ENCODE measurements at places on chromosomes 2 and 18.

GRCh38 chr18:12645254-12645653 lies 12.7 kb downstream of the SPIRE1 start:
- no peak for DNase-seq

DNA sequence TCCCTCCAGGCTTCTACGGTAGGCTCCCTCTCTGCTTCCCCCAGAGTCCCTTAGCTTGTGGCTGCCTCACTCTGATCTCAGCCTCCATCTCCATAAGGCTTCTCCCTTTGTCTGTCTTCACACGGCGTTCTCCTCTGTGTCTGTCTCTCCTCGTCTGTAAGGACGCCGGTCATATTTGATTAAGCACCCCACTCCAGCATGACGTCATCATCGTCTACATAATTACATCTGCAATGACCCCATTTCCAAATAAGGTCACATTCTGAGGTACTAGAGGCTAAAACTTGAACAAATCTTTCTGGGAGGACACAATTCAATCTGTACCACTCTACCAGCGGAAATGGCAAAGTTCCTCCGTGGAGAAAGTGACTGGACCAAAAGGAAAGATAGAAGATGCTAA lies 8.3 kb upstream of the COL6A3 start:
- no peak for DNase-seq

- no peak for DNase-seq
These were observed 792.2 kb downstream of the SLC4A3 start for GRCh38 chr2:220419647-220420046.

GRCh38 chr2:113126845-113127645 lies at the start of gene IL1RN:
Gene IL1RN (plus strand): TSS chr2:113127598. CDS start chr2:113127625, 27 bp downstream.
- no peak for DNase-seq

DNA sequence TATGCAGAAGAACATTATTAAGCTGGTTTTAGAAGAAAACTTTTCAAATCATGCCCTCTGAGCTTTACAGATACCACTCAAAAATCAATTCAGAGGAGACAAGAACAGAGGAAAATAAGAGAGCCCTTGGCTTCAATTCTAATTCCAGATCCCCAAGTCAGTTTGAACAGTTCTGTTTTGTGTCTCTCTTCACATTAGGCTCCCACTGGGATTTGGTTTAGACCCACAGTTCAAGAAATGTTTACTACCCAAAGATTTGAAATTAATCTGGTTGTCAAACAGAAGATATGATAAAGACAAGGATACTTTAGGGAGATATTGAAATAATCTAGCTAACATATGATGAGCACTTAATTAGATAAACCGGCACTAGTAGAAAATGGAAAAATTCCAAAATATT lies 329.5 kb downstream of the RAD51AP2 start:
- DNase-seq, result no peak

DNA sequence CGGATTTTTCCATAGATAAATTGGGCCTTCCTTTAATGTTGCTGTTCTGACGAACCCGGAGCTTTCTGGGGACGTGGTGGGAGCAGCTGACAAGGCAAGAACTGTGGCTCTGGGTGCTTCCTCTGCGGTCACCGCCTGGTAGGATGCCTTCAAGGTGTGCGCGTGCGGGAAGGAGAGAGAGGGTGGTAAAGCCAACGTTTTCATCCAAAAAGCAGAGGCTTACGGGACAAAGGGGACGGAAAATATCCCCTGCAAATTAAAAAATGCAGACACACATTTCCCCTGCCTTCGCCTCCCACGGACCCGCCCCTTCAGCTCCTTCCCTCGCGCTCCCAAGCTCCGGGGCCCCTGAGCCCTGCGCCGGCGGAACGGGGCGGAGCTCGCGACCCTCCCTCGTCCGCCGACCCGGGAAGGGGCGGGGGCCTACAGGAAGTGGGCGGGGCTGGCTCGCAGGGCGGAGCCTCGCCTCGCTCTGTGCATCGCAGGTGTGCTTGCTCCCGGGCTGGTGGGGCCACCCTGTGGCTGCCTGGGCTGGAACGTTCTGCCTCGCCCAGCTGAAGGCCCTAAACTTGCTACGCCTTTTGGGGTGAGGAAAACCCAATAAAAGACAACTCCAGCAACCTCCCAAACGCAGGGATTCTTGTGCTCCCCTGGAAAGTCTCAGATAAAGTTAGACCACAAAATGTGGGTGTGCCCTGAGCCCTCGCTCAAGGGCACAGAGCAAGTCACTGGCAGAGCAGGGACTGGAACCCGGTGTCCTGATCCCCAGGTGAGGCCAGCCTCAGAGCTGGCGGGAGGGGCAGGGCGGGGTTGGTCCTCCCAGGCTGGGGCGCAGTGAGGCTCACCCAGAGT lies 25.4 kb upstream of the SLC66A3 start:
- no peak for DNase-seq

- no peak for DNase-seq
These were observed 16.7 kb downstream of the COLEC11 start for GRCh38 chr2:3611589-3611988.

GRCh38 chr18:76592981-76593381 lies 97.9 kb upstream of the ZNF516 start:
- DNase-seq, result no peak

DNA sequence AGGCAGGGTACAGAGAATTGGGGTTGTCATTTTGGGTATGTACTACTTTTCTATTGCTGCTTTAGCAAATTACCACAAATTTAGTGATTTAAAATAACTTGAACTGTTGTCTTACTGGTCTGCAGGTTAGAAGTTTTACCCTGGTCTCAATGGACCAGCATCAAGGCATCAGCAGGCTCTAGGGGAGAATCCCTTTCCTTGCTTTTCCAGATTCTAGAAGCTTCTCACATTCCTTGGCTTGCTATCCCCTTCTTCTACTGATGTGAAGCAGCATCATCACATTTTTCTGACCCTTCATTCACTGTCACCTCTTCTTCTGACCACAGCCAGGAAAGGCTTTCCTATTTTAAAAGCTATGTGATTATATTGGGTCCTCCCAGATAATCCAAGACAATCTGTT lies 237.8 kb upstream of the RBMS1 start:
- no peak for DNase-seq

DNA sequence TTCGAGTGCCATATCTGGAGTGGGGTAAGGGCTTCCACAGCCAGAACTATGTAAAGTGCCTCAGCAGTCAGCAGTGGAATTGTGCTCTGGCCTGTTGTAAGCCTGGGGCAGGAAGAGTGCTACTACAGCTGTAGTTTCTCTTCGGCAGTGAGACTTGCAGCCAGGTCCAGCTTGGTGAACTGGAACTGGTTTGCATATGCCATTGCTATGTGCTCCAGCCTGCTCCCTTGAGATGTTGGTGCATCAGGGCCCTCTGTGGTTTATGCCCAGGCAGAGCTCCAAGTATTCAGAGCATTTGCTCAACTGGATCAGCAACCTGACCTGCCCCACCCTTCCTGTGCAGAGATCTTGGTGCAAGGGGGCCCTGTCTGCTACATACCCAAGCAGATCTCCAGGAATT lies 47.8 kb downstream of the ZNF804A start:
- DNase-seq, result peak; percentile 2

GRCh38 chr2:181858600-181858999 lies 32.9 kb upstream of the ITPRID2 start:
- no peak for DNase-seq

DNA sequence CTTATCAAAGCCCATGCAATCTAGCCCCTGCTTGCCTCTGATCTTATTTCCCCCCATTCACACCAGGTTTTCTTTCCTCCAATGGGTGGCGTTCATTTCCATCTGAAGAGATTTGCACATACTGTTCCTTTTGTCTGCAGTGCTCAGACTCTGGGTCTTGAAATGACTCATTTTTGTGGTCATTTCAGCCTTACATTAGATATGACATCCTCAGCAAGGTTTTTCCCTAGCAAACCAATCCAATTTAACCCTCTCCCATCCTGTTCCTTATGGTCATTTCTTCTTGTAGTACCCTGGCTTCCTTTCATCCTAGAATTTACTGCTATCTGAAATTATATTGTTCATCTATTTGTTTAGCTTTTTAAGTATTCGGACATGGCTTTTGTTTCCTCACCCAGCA lies 42.5 kb upstream of the SCN1A start:
- DNase-seq, result peak; percentile 6

DNA sequence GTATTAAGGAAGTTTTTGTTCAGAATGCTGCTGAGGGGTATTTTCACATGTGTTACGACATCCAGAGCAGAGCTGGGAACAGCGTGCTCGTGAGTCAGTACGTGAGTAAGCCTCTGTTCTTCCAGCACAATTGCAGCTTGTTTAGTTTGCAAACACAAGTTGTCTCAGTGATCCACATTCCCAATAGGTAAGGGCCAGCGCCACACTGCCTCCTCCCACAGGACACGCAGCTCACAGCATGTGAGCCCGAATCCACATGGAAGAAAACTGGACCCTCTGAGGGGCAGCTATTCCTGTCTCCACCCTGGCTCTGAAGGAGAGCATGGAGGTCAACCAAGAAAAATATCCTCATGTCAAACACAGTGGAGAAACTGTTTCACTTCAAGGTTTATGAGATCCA lies 173.9 kb upstream of the PID1 start:
- DNase-seq, result peak; percentile 56

DNA sequence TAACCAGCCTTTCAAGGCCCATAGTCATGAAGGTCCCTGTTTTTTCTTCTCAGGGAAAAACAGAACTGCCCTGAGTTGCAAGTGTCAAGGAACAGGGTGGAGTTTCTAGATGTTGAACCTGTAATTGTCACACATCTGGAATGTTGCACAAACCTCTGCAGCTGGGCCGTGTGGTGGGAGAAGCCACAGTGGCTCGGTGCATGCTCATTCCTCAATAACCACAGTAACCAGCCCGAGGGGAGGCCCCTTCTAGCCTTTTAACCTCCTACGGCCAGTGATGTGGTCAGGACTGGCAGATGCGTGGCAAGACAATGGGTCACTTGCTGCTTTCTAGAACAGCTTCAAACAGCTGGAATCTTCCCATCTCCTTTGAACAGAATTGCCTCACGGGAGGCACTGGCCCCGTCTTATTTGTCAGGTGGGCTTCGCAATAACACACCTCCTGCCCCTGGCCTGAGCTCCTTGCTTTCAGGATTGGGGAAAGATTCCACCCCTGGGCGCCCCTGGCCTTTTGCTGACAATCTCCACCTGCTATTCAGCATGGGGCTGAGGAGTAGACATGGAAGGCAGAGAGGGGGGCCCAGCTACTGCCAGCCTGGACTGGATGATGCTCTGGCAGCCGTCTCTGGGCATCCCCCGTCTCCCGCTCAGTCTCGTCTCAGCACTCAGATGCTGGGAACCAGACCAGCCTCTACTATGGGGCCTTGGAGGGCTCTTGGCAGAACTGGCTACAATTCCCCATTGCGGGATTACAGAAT lies 102.9 kb downstream of the KLHL29 start:
- peak; percentile 50 for DNase-seq

DNA sequence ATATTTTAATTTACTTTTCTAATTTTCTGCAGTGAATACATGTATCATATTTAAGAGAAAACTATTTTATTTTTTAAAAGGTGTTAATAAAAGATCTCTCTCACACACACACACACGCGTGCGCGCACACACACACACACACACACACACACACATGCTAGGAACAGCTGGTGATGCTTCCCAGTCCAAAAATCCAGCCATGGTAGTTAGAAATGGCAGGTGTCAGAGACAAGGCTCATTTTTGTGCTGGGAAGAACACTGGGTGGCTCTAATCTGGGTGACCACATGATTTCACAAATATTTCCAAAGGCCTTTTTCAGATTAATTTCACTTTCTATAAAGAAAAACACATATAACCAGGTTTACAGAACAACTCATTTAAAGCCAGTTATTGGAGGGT lies 104.5 kb upstream of the NCK2 start:
- no peak for DNase-seq

GRCh38 chr2:4353668-4354067 lies 650.3 kb downstream of the DCDC2C start:
- DNase-seq, result no peak

- no peak for DNase-seq
These were observed 105.6 kb downstream of the MAPK4 start for GRCh38 chr18:50665519-50665918.

- no peak for DNase-seq
These were observed 68.2 kb upstream of the NEDD4L start for GRCh38 chr18:57975805-57976204.
